ENCODE measurements at places on chromosomes 4 and X.

DNA sequence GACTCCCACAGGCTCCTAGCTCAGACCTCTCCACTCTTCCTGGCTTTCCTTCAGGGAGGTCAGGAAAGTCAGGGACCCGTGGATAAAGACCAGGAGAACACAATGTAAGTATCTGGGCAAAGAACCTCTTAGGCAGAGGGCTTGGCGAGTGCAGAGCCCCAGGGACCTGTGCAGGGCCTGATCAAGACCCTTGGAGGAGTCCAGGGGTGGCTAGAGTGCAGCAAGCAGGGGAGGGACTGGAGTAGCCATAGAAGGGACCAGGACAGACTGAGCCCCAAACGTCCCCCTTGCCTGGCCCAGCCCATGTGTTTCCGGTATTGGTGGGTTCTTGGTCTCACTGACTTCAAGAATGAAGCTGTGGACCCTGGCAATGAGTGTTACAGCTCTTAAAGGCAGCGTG lies 5.9 kb upstream of the TNIP2 start:
- DNase-seq, result no peak

DNA sequence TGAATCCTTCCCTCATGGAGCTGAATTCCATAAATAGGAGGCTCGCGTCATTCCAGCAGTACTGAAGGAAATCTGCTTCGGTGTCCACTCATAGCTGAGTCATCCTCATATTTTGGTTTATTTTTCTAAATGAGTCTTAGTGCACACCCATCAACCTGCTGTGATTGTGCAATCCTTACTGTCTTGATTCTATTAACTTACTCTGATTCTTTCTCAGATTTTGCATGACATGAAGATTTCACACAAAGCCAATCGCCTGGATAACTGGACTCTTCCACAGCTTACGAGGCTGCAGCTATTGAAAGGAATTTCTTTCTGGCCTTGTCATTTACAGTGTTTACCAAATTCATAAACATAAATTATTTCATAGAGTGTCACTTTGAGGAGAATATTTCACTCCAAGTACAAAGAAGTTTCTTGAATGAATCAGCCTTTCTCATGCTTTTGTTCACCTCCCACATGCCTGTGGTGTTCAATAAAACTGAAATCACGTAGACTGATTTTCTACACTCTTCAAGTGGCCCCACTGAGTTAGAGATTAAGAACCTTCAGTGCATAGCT lies 207.6 kb upstream of the SLITRK2 start:
- DNase-seq, result no peak

- DNase-seq, result no peak
These were observed 72.4 kb downstream of the YIPF6 start for GRCh38 chrX:68571292-68571609.

- DNase-seq, result no peak
These were observed 43.2 kb upstream of the RBM47 start for GRCh38 chr4:40672528-40673522.
